ENCODE measurements at places on chromosomes 13 and 19.

GRCh38 chr13:90502762-90503161, 844.7 kb upstream of the MIR17HG start:
- DNase-seq: no peak

DNA sequence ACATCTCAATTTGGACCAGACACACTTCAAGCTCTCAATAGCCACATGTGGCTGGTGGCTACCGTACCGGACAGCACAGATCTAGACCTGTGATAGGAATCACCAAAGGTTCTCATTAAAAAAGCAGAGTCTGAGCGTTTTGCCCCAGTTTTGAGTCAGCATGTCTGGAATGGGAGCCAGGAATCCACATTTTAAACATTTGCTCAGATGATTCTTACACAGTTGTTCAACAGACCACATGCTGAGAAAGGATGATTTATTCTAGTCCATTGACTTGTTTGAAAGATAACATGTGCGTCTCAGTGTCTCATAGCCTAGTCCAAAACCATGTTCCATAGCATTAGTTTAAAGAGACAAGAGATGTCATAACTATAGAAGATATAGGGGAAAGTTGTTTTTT, 53.4 kb downstream of the FLT3 start:
- DNase-seq: no peak

- DNase-seq: no peak
Observed at GRCh38 chr19:1362387-1363257, 21.1 kb upstream of the NDUFS7 start.

DNA sequence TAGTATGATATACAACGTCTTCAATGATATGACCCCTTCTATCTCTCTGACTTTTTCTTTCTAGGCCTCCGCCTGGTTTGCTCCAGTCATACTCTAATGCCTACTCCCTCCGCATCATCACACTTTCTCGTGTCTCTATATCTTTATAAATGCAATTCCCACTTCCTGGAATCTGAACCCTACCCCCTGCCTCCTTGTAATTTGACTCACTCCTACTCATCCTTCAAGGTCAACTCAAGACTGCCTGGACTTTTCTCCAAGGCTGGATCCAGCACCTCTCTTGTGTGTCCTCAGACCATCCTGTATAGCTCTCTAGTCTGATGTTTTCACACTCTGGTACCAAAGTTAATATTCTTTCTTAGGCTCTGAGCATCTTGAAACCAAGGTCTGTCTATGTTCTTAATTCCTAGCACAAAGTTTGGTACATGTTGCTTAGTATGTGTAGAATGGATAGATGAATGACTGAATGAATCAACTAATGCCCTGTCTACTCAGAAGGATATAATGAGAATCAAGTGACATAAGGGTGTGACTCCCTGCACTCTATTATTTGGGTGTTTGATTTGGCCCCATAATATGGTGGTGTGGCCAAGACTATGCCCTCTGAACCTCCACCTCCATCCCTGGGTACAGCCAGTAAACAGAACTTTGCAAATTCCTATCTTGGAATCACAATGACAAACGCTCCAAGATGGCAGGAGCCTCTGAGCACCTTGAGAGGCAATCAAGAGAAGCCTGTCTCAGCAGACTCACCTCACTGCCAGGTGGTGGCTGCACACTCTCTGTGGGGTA, 74.3 kb upstream of the SERP2 start:
- DNase-seq: no peak

DNA sequence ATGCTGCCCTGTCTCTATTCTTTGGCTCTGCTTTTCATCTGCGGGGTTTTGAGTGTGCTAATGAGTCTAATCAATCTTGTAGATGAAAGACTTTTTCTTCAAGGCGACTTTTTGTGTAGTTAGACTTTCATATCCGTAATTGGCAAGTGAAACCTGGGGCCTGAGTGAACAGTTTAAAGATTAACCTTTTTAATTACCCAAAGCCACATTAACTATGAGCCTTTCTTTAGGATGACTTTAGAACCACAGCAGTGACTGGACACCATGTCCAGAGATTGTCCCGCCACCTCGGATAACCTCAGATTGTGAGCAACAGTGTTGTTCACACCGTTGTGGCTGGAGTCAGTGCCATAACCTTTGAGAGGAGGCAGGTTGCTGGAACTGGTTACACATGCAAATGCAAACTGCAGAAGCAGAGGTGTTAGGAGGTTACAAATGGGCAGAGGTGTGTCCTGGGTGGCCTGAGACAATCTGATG, 58.7 kb downstream of the SIAH3 start:
- DNase-seq: no peak

- peak; percentile 98 for DNase-seq
Observed at GRCh38 chr19:50657712-50658440, 8.6 kb downstream of the C19orf81 start.

GRCh38 chr13:53174545-53174944, 145.9 kb downstream of the OLFM4 start:
- DNase-seq: no peak

DNA sequence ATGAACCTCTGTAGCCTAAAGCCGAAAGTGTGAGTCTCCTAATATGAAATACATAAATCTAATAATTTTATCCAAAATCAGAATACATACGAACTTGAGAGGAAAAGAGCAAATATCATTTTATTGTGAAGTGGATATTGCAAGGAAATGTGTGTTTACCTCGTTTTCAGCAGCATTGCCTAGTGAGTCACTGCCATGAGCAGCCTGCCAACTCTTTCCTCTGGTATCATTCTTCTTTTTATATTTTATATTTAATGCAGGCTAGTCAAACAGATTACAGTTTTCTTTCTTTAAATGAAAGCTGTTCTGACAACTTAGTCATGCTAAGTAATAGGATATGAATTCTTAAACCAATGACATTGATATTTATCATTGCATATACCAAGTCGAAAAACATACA, 44.2 kb downstream of the EDNRB start:
- DNase-seq: no peak

DNA sequence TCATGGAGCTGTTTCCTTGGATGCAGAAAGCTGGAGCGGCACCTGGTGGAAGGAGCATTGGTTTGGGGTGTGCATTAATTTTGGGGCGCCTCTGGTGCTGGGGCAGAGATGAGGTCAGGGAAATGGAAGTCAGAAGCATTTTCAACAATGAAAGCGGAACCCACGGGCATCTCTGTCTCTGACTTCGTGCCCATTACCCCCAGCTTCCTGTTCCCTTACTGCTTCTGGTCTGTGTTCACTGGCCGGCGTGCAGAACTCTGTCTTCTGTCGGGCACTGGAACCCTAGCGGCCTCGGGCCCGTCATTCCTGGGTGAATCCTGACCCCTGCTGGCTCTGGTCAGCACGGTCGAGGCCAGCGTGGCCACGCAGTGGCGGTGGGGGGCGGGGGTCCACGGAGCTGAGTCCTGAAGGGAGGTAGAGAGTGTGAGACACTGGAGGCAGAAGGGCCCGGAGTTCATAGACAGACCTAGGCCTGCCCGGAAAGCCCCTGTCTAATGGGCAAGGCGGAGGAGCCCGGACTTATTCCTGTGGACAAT, 7.9 kb upstream of the LINGO3 start:
- DNase-seq: peak; percentile 91

DNA sequence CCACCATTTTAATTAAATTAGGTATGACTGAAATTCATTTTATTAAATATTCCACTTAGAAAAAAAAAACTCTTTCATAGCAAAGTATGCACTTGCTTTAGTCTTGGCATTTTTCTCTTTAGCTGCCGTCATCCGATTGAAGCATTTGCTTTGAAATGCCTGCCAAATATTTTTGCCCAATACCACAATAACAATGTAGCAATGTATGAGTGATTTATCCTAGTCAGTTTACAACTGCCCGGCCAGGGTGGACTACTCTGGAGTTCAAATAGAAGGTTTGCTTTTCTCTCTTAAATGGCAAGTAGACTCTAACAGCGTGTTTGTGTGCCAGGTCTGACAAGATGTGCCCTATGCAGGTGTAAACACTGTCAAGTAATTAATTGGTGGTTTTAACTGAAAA, 675.3 kb upstream of the SGCG start:
- no peak for DNase-seq

DNA sequence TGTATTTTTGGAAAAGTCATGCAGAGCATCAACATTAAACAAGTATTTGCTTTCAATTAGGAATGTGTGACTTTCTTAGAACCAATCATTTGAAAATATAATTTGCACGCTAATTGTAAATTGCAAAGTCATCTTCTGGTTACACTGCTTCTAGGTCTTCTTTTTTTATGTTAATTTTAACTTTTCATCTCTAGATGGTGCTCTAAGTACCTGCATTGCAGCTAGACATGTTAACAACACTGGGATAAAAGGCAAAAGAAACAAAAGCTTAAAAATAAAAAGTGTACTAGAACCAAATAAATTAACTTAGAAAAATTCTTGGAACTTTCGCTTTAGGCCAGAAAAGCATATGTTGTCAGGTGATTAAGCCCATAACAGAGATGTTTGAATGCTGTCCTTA, 2758.2 kb downstream of the PCDH9 start:
- DNase-seq: peak; percentile 3

GRCh38 chr13:100600915-100601314, 12.3 kb upstream of the GGACT start:
- DNase-seq: no peak

- no peak for DNase-seq
Observed at GRCh38 chr13:38262211-38262610, 87.4 kb upstream of the UFM1 start.

DNA sequence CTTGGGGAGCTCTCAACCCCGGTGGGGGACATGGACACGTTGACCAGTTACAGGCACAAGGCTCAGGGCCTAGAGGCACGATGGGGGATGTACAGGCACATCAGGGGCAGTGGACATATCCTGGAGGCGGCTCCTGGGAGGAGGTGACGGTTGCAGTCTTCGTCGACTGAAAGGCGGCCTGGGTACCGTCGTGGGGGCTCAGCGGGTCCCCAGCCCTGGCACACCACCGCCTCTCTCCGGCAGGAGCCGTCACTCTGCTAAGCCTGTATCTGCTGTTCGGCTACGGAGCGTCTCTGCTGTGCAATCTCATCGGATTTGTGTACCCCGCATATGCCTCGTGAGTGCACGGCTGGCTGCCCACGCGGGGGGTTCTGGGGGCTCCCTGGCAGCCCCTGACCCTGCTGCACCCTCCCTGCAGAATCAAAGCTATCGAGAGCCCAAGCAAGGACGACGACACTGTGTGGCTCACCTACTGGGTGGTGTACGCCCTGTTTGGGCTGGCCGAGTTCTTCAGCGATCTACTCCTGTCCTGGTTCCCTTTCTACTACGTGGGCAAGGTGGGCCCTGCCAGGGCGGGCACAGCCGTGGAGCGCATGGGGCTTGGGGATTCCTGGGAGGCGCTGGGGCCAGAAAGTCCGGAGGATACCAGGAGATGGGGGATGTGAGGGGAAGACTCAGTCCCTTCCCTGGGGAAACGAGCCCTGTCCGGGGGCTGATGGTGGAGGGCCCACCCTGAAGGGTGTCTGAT, 4.2 kb downstream of the REEP6 start:
- no peak for DNase-seq

DNA sequence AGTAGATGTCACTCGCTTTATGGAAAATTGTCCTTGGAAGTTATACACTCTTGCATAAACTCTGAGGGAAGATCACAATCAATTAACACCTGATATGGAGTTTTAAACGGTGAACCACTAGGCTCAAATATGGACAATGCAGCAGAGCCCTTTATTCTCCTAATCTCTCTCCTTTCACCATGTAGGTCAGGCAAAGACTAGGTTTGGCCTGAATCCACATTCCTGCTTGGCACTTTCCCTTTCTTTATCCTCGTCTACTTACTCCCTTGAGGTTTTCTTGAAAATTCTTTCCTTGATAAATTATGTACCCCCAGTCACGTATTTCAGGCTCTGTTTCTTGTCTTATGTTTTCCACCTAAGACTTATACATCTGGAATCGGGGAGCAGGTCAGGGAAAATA, 751.7 kb downstream of the DACH1 start:
- no peak for DNase-seq

DNA sequence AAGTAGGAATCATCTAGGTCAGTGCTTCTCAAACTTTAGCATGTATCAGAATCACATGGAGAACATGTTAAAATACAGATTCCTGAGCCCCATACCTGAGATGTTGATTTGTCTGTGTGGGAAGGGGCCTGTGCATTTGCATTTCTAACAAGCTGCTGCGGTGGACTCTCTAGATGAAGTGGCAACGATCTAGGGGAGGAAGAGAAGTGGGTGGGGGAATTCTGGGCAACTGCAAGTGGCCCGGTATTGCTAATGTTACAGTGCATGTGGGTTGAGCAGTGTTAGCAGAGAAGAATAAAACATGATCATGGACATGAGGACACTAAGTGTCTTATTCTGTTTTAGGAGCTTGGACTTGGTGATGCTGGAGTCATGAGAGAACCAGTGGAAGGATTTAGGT, 329.0 kb downstream of the OLFM4 start:
- DNase-seq: no peak

- DNase-seq: no peak
Observed at GRCh38 chr13:109331011-109331433, 455.4 kb downstream of the IRS2 start.

- peak; percentile 73 for DNase-seq
Observed at GRCh38 chr13:110379905-110380341, 72.8 kb downstream of the COL4A2 start.

GRCh38 chr13:99196466-99197116, 4.1 kb upstream of the UBAC2 start:
- no peak for DNase-seq

DNA sequence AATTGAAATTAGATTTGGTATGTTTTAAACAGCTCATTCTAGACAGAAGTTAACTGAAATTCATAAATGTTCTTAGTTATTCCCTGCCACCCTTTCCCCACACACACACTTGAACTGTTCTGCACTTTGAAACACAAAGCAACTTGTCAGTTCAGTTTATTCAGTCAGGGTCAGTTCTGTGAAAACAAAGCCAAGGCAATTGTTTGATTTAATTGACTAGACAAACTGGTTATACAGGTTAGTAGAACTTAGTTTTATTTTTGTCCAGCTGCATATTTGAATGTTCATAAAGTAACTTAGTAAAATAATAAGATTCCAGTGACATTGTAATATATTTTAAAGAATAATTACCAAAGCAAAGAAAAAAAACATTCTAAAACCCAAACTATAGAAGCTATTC, 98.3 kb upstream of the KLF5 start:
- no peak for DNase-seq
